ENCODE measurements at places on chromosomes 1 and 21.

DNA sequence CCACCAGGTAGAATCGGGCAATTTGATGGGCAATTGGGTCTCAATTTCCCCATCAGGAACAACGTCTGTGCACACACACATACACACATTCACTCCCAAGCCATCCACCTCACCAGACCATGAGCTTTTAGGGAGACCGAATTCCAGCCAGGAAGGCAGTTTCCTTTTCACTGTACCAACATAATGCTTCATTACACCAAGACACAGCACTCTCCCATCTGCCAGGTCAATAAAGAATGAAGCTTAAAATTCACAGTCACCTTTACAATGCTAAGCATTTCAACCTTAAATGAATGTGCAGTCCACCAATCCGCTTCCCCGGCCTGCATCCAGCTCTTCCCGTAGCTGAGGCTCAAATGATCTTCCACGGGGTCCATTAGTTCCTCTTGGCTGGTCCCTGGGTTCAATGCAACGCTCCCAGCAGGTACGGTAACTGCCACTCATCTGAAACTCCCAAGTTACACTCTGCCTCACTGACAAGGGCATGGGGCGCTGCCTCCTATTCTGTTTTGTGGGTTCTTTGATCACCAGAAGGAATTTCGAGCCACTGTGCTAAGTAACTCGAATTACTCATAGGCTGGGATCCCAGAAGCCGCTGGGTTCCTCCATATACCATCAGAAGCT lies 105.0 kb downstream of the SIM2 start:
- DNase-seq = no peak

DNA sequence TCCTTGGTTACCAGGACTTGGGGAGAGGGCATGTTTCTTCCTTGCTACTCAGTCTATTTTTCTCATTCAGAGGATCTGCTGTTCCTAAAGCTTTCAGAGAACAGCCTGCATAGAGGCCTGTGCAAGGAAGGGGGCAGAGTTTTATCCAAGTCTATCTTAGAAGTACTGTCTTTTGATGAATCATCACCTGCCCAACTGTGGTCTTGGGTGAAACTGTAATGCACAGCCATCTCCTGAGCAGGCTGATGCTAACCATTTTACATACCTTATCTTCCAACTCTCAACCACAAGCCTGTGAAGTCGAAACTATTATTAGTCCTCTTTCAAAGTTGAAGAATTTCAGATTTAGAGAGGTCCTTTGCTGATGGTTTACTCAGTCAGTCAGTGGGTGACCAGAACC lies 368.0 kb downstream of the HHAT start:
- DNase-seq = no peak

GRCh38 chr1:215226757-215227156 lies 144.2 kb downstream of the KCNK2 start:
- DNase-seq = no peak

DNA sequence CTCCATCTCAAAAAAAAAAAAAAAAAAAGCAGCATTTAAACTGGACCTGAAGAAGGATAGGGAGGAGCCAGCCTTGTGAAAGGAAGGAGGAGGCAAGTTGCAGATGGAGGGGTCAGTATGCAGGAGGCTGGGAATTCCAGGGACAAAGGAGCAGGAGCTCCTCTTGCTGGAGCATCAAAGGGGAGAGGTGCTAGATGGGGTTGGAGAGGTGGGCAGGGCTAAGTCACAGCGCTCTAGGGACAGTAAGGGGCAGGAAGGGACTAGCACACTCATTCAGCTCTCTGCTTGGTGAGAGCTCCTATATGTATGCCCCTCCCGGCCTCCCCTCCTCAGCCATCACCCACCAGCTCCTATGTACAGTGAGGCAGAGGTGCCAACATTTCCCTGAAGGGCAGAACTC lies 26.8 kb downstream of the MAP7D1 start:
- DNase-seq = no peak

DNA sequence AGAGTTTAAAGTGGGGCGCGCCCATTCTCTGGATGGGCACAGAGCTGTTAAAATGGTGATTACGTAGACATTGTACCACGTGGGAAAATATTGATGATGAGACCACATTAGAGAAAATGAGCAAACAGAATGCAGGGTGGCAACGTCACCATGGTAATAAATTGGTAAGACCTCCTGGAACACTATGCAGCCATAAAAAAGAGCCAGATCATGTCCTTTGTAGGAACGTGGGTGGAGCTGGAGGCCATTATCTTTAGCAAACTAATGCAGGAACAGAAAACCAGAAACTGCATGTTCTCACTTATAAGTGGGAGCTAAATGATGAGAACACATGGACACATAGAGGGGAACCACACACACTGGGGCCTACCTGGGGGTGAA lies 53.5 kb upstream of the CLDN14 start:
- DNase-seq = no peak
